Stimulated activated CD4-positive, alpha-beta T cell treated with anti-CD3 and anti-CD28 coated beads, Interleukin-4, amount 100 ng/mL, for 48 hours (primary cell): ENCODE measurements at places on chromosomes 7 and 10.

DNA sequence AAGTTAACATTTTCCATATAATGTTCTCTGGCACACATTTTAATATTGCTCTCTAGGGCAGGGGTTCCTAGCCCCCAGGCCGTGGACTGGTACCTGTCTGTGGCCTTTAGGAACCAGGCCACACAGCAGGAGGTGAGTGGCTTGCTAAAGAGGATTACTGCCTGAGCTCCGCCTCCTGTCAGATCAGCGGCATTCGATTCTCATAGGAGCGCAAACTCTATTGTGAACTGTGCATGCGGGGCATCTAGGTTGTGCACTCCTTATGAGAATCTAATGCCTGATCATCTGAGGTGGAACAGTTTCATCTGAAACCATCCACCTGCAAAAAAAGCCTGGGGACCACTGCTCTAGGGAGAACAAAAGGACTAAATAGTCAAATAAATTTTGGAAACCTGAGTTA lies 65.7 kb downstream of the EXOC6 start:
- no peak for DNase-seq

DNA sequence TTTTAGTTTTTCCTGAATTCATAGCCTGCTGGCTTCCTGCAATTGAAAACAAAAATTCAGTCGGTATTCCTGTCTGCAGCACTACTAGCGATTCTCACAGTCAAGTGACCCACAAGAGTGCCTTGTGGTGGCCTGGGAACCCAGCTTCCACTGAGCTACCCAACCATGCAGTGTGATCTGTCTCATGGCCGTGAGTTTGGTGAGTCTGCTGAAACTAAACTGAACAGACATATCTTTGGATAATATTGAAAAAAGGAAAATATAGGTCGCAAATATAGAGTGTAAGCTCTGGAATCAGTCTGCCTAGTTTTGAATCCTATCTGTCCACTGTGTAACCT lies 18.1 kb downstream of the ZNF786 start:
- DNase-seq, result no peak

- DNase-seq, result no peak
Measured at GRCh38 chr10:132057191-132057681, 8.5 kb upstream of the JAKMIP3 start.

DNA sequence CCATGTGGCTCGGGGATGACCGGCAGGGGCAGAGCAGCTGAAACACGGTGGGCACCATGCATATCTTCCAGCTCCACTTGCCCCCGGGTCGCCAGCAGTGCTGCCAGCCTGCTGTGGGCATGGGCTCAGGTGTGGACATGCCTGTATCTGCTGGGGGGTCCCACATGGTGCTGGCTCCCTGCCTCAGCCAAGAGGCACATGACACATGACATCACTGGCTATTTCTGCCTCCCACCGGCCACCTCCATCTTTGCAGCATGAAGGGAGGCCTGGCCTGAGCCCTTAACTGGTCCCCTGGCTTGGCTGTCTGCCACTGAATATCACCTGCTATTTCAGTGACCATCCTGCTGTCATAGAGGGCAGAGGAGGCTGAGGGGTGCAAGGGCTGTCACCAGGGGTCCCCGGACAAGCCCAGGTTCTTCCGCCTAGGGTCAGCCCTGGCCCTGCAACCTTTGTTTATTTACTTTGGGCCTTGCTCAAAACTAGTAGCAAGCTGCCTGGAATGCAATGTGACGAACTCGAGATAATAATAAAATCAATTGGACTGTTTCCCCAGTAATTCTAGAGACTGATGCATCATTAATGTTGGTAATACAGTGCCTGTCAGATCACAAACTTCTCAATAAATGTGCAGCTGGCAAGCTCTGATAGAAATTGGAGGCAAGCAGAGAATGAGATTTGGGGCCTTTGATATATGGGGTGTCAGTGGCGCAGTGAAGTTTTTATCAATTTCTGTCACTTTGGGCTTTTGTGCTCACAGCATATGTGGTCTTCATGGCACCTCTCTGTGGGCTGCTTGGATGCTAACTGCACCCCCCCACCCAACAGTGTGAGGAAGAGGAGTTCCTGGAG lies 28.5 kb downstream of the ZMIZ1 start:
- DNase-seq, result no peak
